ENCODE measurements at places on chromosomes 5 and 9.

DNA sequence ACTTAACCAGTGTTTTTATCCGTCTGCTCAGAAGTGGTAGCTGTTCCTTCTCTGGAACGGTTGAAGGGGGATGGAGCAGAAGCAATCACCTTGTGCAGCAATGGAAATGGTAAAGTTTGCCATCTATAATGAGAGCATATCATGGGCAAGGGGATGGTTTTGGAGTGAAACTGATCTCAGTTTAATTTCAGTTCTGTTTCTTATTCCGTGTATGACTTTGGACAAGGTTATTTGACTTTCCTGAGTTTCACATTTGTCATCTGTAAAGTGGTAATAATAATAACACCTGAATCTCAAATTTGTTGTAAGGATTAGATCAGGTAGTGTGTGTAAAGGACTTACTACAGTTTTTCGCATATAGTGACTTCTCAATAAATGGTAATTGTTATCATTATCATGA lies 106.1 kb downstream of the PCSK1 start:
- no peak overlapping the region for H3K4me3 ChIP-seq
- H3K4me1 ChIP-seq, result peaks cover 4% of the 10 kb centered on the region

DNA sequence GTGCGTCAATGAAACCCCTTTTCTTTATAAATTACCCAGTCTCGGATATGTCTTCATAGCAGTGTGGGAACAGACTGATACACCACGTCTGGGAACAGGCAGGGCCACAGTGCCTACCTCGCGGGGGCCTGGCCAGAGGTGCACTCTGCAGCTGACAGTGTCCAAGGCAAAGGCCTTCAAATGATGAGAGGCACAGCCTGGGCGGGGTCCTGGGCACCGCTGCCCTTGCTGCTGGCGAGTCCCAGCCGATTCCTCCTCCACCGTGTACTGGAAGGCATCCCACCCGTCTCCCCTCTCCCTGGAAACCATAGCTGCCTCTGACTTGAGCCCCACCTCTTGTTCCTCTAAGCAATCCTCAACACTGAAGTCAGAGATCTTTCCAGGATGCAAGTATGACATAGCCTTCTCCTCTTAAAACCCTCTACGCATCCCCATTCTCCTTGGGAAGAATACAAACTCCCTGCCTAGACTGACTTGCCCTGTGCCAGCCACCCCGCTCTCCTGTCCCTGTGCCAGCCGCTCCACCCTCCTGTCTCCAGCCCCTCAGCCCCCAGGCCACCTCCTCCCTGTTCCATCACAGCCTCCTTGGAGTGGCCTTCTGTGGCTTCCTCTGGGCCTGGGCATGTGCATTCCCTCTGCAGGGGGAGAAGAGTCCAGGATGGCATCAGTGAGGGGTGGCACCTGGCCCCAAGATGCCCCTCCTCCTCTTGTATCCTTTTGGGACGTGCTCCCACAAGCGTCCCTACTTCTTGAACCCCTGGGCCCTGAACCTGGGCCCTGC lies 8.1 kb upstream of the COL5A1 start:
- no peaks in the 10 kb centered on the region for H3K27me3 ChIP-seq
- H3K4me1 ChIP-seq, result no peaks in the 10 kb centered on the region
- no peak overlapping the region for H3K27ac ChIP-seq

DNA sequence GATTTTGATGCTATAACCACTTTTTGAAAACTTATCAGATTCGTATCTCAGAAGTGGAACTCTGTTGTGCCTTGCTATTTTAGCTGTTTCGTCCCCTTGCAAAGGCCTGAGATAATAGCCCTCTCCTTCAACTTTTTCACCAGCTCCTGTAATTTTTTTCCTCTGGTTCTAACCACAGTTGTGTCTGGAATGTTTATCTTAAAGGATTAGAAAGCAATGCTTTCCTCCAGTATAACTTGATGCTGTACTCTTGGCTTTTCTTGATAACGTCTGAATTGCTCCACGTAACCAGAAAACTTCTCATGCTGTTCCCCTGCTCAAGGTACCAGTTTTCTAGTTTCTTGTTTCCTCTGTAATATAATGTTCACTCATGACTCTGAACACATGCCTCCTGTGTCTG lies 209.4 kb downstream of the DTWD2 start:
- no peak overlapping the region for H3K27ac ChIP-seq
- no peaks in the 10 kb centered on the region for H3K36me3 ChIP-seq
- no peak for DNase-seq
- H3K4me3 ChIP-seq, result no peak overlapping the region

DNA sequence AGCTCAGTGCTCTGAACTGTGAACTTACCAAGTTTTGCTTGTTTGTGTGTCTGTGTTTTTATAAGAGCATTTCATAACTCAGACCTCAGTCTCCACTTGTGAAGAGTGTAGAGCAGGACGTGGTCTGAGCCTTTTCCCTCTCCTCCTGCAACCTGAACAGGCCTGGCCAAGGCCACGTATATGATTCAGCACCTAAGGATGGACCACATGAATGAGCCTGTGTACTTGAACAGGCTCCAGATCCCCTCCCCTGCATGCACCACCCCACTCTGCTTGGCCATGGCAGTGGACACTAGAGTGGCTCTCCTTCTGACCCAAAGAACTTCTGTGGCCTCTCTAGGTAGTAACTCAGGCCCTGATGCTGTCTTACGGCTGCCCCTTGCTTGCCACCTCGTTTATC lies 125.9 kb upstream of the FSTL4 start:
- no peak overlapping the region for H3K4me3 ChIP-seq
- no peak overlapping the region for H3K27ac ChIP-seq
- H3K36me3 ChIP-seq, result no peaks in the 10 kb centered on the region
- DNase-seq, result no peak
- H3K27me3 ChIP-seq, result peaks cover 10% of the 10 kb centered on the region

DNA sequence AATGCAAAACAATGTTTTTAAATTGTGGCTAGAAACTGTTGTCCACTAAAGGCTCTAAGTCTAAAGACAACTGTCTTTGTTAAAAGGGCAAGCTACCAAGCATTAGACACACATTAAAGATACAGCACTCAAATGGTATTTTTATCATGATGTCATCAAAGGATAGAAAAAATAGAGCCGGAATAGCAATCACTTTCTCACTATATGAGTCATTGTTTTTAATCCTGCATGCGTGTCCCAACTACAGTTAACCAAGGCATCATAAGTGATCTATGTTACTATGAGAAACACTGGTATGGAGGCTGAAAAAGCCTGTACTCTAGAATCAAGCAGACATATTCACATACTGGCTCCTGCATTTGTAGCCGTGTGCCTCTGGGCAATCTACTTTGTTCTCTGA lies 1.9 kb upstream of the PJA2 start:
- H3K4me3 ChIP-seq, result no peak overlapping the region
- no peak overlapping the region for H3K27ac ChIP-seq
- no peaks in the 10 kb centered on the region for H3K27me3 ChIP-seq
- peaks cover 13% of the 10 kb centered on the region for H3K36me3 ChIP-seq
- peaks cover 30% of the 10 kb centered on the region for H3K4me1 ChIP-seq

- no peak overlapping the region for H3K27ac ChIP-seq
- no peak overlapping the region for H3K4me3 ChIP-seq
- peak; percentile 14 for DNase-seq
- H3K27me3 ChIP-seq, result peaks cover 6% of the 10 kb centered on the region
- H3K36me3 ChIP-seq, result no peaks in the 10 kb centered on the region
- peaks cover 2% of the 10 kb centered on the region for H3K4me1 ChIP-seq
Observed at GRCh38 chr5:136212252-136212721, 19.3 kb upstream of the SMIM32 start.

DNA sequence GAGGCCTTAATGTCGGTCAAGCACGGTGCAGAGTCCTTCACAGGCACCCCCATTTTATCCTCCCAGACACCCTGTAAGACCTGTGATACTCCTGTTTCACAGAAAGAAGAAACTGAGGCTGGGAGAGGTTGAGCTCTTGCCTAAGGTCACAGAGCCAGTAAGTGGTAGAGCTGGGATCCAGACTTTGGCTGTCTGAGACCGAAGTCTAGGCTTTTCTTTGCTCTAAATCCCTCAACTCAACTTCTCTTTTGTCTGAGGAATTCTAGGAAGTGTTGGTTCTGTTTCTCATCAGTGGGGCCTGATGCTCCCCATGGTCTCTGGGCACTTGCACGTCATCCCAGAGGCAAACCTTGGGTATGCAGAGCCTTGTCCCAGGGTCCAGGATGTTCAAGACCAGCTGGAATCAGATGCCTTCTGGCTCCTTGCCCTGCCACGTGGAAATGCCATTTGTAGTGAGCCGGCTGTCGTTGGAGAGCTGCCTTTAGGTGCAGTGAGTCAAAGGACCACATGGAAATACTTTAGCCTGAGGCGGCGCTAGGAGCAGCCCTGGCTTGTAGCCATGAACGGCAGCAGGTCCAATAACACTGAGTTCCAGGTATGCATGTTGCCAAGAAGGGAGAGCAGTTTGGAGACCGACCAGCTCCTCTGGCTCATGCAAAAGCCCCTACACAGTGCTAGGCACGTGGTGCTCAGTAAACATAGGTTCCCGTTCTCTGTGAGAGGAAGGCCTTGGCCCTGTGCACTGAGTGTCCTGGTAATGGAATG lies 9.2 kb downstream of the DCANP1 start:
- no peak overlapping the region for H3K27ac ChIP-seq
- peaks cover 18% of the 10 kb centered on the region for H3K27me3 ChIP-seq
- DNase-seq, result no peak
- H3K4me1 ChIP-seq, result no peaks in the 10 kb centered on the region
- no peaks in the 10 kb centered on the region for H3K36me3 ChIP-seq

DNA sequence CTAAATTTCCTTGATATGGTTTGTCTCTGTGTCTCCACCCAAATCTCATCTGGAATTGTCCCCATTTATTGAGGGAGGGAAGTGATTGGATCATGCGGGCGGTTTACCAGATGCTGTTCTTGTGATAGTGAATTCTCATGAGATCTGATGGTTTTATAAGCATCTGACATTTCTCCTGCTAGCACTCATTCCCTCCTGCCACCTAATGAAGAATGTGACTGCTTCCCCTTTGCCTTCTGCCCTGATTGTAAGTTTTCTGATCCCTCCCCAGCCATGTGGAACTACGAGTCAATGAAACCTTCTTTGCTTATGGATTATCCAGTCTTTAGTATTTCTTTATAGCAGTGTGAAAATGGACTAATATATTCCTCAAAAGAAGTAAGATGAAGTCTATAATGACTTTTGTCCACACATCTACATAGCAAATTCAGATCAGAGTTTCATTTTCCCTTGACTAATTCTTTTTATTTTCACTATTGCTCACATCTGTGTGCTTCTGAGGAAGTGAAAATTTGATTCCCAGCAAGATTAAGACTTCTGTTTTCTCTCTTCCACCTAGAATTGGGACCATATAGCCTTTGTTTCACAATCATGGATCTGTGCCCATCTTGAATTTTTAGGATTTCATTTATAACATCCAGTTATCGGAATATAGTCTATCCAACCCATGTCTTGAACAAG lies 393.5 kb downstream of the DMAC1 start:
- peaks cover 19% of the 10 kb centered on the region for H3K27me3 ChIP-seq
- no peak for DNase-seq
- peaks cover 6% of the 10 kb centered on the region for H3K36me3 ChIP-seq
- peak overlapping the region; percentile 40 for H3K27ac ChIP-seq
- no peak overlapping the region for H3K4me3 ChIP-seq
- peaks cover 42% of the 10 kb centered on the region for H3K4me1 ChIP-seq

- H3K36me3 ChIP-seq, result no peaks in the 10 kb centered on the region
- H3K4me1 ChIP-seq, result no peaks in the 10 kb centered on the region
- peaks cover 57% of the 10 kb centered on the region for H3K27me3 ChIP-seq
- H3K4me3 ChIP-seq, result no peak overlapping the region
- H3K27ac ChIP-seq, result no peak overlapping the region
Observed at GRCh38 chr5:138639326-138639725, 64.1 kb upstream of the HSPA9 start.

GRCh38 chr5:31639481-31640411 lies 815 bp downstream of the PDZD2 start:
- no peaks in the 10 kb centered on the region for H3K36me3 ChIP-seq
- peak overlapping the region; percentile 50 for H3K4me3 ChIP-seq
- no peak overlapping the region for H3K27ac ChIP-seq
- H3K27me3 ChIP-seq, result peaks cover 21% of the 10 kb centered on the region

DNA sequence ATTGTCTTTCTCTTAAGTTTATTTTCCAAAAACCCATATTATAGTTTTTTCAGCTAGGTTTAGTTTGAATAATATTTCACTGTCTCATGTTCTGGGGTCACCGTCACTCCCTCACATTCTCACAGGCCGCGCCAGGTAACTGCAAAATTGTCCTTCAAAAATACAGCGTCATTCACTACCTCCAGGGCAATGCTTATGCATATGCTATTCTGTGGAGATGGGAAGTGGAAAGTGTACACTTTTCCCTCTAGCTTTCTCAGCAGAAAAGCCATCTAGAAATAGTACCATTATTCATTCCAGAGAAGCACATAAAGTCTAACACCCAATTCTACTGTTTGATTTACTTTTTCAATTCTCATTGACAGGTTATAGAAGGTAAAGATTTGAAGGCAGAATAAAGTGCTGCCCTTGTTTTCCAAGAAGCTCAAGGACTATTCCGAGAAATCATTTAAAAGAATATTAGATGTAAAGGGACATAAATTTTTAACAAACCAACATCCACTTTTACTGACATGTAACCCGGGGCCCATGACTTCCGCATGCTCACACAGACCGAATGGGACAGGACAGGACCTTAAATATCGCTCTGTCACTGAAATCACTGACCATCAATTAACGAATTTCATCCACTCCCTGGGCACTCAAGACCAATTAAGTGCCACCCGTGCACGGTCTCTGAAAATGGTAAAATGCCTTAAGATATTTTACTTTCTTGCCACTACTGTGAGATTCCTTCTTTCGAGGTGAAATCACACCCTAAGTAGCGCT lies 720 bp downstream of the NUDT12 start:
- no peak overlapping the region for H3K27ac ChIP-seq
- H3K4me3 ChIP-seq, result peak overlapping the region; percentile 84
- DNase-seq, result no peak

DNA sequence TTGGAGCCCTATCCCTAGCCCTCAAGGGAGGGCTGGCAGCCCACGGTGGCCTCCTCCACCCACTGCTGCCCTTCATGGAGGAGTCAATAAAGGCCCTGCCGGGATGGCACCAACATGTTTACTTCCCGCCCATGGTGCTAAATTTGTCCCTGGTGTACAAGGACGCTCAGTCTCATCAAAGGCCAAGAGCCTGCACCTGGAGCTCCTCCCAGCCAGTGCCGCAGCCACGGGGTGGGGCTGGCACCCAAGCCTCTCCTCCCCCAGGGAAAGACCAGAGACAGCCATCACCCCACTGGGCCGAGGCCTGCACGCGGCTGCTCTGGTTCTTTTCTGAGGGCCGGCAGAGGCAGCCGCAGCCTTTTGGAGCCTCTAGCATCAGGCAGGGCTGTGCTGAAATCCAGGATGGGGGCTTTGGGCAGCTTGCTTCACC lies 34.8 kb upstream of the RXRA start:
- H3K4me1 ChIP-seq, result no peaks in the 10 kb centered on the region
- H3K4me3 ChIP-seq, result no peak overlapping the region
- no peaks in the 10 kb centered on the region for H3K36me3 ChIP-seq
- peaks cover 4% of the 10 kb centered on the region for H3K27me3 ChIP-seq
- no peak overlapping the region for H3K27ac ChIP-seq

DNA sequence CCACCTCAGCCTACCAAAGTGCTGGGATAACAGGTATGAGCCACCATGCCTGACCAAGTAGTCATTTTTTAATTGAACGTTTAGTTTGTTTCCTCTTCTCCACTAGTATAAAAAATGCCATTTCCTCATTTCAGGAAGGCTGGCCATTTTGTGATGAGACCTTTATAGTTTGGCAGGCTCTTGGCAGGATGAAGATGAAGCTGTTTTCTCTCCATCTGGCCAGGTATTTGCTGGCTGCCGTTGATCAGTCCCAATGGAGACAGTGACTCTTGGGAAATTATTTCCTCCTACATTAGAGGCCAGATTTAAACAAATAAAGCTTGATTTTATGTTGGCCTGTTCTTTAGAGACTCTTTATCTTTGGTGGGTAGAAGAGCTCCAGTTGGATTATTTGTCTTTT lies 199.0 kb downstream of the ARHGAP26 start:
- no peak overlapping the region for H3K4me3 ChIP-seq
- no peak for DNase-seq
- no peak overlapping the region for H3K27ac ChIP-seq
- H3K4me1 ChIP-seq, result peaks cover 29% of the 10 kb centered on the region
- no peaks in the 10 kb centered on the region for H3K36me3 ChIP-seq
- H3K27me3 ChIP-seq, result no peaks in the 10 kb centered on the region

Measured in activated T-helper 2 cell treated with anti-CD3 and anti-CD28 coated beads, Interferon-gamma antibody, Interleukin-2, Interleukin-4, amounts not matched to agents 10 μg/mL and 5 μg/mL and 100 μg/mL, durations not matched to agents 14 hours and 24 hours and 36 hours (primary cell).